ENCODE measurements at places on chromosomes 2 and 18.

GRCh38 chr18:67104700-67105284, 411.7 kb downstream of the DSEL start:
- peak; percentile 70 for DNase-seq

GRCh38 chr2:176240301-176240700, 28.9 kb upstream of the MTX2 start:
- no peak for DNase-seq

DNA sequence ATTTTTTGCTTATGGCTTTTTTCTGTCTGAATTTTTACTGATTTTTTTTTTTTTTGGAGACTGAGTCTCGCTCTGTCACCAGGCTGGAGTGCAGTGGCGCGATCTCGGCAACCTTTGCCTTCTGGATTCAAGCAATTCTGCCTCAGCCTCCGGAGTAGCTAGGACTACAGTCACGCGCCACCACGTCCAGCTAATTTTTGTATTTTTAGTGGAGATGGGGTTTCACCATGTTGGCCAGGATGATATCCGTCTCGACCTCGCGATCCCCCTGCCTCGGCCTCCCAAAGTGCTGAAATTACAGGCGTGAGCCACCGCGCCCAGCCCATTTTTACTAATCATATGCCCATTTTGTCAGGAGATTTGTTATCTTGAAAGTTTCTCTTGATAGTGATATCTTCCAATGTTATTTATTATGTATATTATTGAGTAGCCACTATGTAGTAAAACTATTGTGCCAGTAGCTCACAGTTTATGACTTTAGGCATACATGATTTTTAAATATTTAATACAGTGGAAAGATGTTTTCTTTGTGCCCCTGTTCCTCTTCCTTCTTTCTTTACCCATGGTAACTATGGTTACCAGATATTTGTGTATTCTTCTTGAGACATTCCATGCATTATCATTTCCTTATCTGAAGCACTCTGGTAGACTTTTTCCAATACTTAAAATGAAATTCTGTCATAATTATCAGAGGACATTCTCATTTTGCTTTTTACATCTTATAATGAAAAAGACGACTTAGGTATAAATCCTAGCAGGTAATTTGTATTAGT, 2.1 kb downstream of the HAT1 start:
- DNase-seq, result no peak

DNA sequence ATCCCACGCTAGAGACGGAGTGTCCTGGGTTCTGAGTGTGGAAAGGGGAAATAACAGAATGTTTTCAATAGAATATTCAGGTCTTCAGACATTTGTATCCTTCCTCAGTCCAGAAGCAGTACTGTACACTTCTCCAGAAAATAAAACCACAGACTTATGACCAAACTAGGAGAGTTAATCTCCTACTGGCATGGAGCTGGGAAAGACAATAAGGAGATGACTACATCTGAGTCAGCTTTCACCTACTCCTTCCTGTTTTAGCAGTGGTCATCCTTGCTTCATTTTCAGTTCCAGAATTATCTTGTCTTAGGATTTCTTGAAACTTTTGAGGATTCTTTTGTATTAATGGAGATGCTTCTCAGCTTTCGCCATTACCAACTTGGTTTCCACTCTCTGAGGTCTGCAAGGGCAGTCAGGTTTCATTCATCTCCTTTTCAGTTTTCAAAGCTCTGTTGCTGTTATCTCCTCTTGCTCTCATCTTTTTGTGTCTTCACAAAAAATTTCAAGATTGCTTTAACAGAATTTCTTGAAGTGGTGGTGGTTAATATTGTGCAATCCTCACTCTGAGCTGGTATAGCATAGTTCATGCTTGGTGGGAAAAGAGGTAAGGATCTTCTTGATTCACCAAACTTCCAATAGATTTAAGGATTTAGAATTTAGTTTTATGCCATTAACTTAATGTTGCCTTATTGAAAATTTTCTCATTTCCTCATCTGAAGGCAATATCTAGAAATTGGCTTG, 23.7 kb upstream of the NR4A2 start:
- peak; percentile 64 for DNase-seq

DNA sequence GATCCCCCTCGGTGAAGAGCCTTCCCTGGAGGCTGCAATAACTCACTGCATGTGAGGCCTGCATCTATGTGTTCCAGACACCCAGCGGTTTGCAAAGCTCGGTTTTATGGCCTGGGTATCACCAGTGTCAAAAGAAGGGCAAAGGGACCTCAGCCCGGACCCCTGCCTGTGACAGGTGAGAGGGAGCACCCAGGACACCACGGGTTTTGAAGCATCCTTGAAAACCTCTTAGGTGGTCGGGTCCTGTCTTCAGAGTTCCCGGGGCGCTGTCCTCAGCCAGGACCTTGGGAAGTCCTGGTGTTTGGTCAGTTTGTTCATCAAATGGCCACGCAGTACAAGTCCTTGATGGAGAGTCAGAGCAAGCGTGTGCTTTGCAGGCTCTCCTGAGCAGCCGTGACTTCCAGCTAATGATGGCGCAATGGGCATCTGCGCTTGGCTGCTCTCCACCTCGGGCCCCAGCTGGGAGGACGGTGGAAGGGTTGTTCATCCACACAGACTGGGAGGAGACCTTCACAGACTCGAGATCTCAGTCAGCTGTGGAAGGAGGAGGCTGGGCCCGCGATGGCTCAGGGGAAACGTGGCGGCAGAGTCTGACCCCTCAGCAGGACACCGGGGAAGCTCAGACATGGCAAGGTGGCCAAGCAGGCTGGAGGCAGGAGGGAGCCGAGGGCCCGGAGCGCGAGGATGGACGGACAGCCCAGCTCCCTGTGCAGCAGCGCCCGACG, 113.1 kb upstream of the GPC1 start:
- peak; percentile 29 for DNase-seq

DNA sequence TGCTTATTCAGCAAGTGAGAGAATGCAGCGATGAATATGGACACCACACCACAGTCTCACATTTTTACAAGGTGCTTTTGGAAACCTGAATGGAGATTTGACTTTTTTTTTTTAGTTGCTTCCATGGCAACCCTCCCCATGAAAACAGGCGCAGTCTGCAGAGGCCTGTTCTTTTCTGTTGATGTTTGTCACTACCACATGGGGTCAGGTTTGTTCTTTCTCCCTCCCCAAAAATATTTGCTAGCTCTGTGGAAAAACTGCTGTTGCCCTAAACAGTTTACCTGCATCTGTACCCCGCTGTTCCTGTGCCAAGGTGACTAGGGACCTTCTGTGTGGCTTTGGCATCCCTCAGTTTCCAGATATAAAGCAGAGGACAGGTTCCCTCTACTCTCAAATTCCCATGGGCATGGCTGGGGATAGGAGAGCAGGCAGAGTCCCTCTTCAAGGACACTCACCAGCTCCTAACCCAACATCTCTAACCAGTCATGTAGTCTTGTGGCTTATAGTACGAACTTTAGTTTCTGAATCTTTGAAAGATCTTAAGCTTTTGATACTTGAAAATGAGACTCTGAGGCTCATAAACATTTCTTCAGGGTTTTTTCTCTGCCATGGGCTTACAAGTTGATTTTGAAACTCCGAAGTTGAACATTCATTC, 14.7 kb upstream of the MAPRE2 start:
- DNase-seq, result no peak

GRCh38 chr2:168635065-168635577, 167.3 kb upstream of the NOSTRIN start:
- peak; percentile 71 for DNase-seq

DNA sequence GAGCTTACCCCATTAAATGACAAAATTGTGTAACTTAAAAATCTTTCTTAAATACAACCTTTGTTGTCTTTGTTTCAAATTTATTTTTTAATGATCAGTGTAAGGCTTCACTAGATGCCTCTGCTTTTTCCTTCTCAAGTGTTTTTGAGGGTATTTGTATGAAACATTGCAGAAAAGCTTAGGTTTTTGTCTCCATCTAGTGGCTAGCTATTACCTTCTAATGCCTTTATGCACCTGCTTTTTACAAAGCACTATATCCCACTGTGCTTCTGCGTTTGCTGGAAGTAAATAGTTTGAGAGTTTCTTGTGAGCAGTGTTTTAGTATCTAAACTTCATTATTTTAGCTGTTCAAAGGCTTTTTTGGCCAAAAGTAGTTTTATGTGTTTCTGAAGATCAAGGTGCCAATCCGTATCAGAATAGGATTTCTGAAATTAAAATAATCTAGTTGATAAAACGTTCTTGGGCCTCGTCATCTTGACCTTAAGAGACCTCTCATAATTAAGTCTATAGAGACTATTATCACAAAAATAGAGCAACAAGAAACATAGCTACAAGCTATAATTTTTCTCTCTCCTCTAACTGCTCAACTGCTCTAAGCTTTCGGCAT, 47.0 kb downstream of the IWS1 start:
- DNase-seq, result peak; percentile 68

- no peak for DNase-seq
These were observed 20.7 kb downstream of the LIPG start for GRCh38 chr18:49582579-49582978.

DNA sequence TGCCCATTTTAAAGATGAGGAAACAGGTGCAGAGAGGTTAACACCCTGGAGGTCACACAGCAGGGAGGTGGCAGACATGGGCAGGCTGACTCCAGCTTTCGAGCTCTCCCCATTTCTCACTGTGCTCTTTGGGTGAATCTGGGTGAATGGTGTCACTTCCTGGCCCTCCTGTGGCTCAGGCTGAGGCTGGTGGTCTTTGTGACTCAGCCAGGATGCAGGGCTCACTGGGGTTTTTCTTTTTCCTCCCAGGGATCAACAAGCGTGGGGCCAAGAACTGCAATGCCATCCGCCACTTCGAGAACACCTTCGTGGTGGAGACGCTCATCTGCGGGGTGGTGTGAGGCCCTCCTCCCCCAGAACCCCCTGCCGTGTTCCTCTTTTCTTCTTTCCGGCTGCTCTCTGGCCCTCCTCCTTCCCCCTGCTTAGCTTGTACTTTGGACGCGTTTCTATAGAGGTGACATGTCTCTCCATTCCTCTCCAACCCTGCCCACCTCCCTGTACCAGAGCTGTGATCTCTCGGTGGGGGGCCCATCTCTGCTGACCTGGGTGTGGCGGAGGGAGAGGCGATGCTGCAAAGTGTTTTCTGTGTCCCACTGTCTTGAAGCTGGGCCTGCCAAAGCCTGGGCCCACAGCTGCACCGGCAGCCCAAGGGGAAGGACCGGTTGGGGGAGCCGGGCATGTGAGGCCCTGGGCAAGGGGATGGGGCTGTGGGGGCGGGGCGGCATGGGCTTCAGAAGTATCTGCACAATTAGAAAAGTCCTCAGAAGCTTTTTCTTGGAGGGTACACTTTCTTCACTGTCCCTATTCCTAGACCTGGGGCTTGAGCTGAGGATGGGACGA, 13.2 kb downstream of the ITM2C start:
- DNase-seq, result no peak

- DNase-seq, result no peak
These were observed 61.7 kb downstream of the CYBRD1 start for GRCh38 chr2:171584001-171584400.

All from AG10803 (cell line).